ENCODE measurements at places on chromosomes 13 and 19.

GRCh38 chr13:26698392-26699196, 62.0 kb downstream of the GPR12 start:
- DNase-seq, result peak; percentile 72

- no peak for DNase-seq
These were observed 388.4 kb downstream of the NDFIP2 start for GRCh38 chr13:79869326-79869725.

DNA sequence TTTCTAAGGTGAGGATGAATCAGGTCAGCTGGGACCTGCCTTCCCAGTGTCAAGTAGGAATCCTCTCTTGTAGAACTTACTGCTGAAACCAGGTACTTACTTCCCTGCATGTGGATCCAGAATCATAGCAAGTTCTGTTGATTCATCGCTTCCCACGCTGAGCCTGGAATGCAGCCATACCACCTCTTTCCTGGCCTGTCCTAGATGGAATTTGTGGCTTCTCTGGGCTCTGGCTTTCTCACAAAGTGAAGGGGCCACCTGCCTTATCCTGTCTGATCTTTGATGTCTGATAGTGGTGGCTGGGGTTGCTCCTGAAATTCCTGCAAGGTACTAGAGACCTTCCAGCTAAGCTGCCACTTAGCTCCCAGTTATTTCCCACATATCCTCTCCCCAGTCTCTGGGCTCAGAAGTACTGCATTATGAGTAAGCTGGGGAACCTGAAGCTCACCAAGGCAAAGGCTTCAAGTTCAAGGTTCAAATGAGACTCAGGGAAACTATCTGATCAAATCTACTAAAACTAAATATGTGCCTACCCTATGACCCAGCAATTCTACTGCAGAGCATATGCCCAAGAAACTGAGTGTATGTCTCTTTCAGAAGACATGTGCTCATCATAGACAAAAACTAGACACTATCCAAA, 103.5 kb downstream of the SUCLA2 start:
- DNase-seq, result no peak

- DNase-seq, result no peak
These were observed 239.7 kb upstream of the MAB21L1 start for GRCh38 chr13:35716186-35716585.

DNA sequence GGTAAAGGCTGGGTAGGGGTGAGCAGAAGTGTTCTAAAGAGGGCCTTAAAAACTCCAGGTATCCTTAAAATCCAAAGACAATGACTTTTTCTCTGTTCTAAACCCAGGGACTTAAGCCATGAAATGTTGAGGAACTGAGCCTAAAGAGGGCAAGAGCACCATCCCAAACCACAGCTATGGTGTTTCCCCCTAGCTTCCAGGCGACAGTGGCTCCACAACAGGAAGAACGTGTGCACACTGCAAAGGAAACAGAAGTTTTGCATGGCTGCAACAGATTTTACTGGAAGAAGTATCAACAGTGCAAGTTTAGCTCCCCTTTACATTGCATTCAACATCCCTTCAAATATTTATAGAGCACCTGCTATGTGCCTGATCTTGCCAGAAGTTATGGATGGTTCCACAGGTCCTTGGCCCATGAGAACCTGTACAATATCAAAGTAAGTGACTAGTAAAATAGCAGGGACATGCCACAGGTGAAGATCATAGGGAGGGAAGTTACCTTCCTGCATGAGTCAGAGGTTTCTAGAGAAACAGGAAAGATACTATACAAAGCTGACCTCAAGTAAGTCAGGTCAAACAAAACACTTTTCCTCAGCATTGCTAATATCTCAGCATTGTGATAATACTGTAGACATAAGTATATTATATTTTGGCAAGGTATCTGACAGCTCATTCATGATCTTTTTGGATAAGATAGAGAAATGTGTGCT, 8.4 kb upstream of the KCTD12 start:
- DNase-seq, result no peak

DNA sequence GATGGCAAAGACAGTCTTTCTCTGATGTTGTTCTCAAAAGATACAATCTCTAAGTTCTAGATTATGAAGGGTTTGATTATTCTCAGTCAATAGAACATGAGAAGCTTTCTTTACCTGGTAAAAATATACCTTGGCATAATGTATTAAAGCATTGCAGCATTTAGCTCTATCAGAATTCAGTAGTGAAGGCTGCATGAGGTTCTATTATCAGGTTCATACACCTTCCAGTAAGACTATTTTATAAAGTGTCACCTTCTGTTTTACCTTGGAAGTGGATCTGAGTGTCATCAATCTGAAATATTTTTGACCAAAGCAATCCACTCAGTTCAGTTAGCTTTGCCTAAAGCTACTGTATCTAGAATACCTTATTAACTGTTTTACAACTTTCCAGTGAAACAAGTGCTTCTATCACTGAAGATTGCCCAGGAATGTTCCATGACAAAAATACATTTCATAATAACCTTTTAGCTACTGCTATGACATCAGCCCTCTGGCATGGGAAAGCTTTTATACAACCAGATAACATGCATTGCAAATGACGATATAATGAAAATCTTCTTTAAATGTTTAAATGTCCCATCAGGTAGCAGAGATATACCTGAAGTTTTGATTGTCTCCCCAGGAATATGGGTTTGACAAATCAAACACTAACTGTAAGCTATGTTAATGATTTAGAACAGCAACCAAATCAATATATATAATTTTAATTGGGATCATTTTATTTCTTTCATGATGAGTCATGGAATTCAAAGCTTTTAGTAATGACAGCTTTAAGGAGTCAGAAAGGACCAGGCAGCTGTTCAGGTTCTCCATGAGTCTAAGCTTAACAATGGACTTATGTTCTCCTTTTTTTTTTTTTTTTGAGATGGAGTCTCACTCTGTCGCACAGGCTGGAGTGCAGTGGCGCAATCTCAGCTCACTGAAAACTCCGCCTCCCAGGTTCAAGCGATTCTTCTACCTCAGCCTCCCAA, 72.2 kb downstream of the UFM1 start:
- DNase-seq, result no peak

DNA sequence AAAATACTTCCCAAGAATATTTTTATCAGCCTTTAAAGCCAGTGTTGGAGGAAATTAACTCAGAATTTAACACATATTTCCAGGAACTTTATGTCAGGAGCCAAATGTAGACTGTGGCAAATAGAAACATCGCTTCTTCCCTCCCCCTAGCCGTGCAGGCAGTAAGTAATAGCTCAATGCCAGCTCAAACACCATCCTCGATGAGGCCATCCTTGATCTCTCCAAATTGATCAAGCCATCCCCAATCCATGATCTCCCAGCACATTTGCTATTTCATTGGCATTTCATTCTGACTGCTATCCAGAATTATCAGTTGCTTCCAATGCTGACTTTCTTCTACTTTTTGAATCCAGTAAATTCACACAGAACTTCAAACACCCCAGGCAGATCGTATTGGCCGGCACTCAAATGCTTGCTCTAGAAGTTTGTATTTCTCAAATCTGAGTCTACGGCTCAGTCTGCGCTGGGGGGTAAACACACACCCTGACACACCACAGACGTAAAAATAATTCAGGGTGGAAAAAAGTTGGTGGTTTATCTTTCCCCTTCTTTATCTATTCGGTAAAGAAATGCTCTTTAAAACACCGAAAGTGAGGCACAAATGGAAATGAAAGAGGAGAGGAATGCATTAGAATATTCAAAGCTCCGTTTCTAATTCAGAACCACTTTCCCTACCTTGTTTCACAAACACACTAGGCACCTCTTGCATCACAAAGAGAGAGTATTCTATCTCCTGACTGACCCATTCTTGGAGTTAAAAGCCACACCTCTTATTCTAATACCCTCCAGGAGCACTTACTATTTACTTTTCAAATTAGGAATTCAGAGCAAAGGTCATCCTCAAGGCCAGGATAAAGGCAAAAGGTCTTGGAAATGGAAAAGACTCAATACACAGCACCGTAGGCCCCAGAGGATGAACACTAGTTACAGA, 991 bp downstream of the OBI1 start:
- DNase-seq, result no peak

GRCh38 chr19:16210168-16210567, 12.5 kb downstream of the AP1M1 start:
- no peak for DNase-seq

All from CD4-positive, alpha-beta memory T cell (primary cell).